ENCODE measurements at places on chromosomes 3 and 15. TPM values are rescaled to one million over a fixed set of nuclear protein-coding genes. Genes with fewer than 3 reads are reported as not detected.

GRCh38 chr3:183690402-183690995 lies 7.1 kb upstream of the YEATS2 start:
- H3K36me3 ChIP-seq, result no peaks in the 10 kb centered on the region
- no peak overlapping the region for H3K4me3 ChIP-seq
- H3K27me3 ChIP-seq, result no peaks in the 10 kb centered on the region
- no peak overlapping the region for H3K27ac ChIP-seq
- H3K4me1 ChIP-seq, result no peaks in the 10 kb centered on the region

DNA sequence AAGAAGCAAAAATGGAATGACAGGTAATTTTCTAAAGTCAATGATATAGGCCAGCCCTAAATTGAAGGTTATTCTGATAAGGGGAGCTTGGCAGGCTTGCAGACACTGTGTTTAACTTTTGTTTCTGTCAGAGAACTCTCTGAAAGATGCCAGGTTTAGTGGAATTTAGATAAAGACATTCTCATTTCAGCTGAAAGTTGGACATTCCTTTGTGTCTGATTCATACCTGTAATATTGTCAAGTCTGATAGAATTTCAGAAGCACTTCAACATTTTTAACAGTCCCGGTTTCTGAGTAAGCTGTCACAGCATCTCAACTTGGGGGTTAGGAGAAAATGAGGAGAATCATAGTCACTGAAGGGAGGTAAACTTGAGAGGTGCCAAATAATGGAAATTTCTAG lies 84.0 kb downstream of the DIPK2A start:
- peaks cover 14% of the 10 kb centered on the region for H3K4me1 ChIP-seq
- no peaks in the 10 kb centered on the region for H3K27me3 ChIP-seq
- H3K4me3 ChIP-seq, result no peak overlapping the region
- no peaks in the 10 kb centered on the region for H3K36me3 ChIP-seq

DNA sequence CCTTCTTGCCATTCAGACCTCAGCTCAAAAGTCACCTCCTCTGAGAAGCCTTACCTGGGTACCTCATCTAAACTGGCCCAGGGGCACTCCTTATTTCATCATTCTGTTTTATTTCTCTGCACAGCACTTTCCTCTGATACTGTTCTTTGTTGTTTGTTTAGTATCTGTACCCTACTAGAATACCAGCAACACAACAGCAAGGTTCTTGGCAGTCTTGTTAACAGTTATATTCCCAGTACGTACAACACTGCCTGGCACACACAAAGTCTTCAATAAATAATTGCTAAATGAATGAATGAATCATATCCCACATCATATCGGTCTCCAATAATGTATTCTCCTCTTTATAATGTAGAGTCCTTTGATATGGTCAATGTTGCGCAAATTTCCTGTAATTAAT lies 188.1 kb downstream of the FOXP1 start:
- H3K36me3 ChIP-seq, result peaks cover 6% of the 10 kb centered on the region
- no peak overlapping the region for H3K4me3 ChIP-seq
- H3K4me1 ChIP-seq, result peaks cover 31% of the 10 kb centered on the region
- peak; percentile 51 for DNase-seq
- H3K27ac ChIP-seq, result peak overlapping the region; percentile 21

DNA sequence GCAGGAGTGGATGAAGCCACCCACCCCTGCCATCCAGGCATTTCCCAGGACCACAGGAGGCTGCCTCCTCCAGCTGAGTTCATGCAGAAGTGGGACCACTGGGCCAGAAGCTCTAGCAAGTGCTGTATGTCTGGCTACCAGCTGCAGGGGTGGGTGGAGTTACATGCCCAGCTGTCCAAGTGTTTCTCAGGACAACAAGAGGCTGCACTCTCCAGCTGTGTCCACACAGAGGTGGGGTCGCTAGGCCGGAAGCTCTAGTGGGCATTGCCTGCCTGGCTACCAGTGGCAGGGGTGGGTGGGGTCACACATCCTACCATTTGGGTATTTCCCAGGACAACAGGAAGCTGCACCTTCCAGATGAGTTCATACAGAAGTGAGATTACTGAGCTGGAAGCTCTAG lies 234.0 kb upstream of the PPP2R3A start:
- H3K4me1 ChIP-seq, result no peaks in the 10 kb centered on the region
- peaks cover 16% of the 10 kb centered on the region for H3K27me3 ChIP-seq
- DNase-seq, result no peak
- H3K36me3 ChIP-seq, result no peaks in the 10 kb centered on the region
- H3K27ac ChIP-seq, result no peak overlapping the region

DNA sequence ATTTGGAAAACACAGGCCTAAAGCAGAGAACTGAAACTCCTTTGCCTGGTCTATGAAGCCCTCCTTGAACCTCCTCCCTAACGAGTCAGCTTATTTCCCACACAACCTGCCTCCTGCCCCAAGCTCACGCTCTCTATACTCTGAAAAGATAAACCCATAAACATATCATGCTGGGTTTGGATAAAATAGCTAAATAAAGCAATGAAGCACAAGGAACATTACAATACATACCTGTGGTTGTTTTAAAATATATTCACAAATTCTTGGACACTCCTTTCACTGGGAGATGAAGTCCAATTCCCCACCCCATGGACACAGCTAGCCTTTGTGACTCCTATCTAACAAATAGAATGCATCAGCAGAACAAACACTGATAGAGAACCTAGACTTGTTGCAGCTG lies 98.2 kb downstream of the PLCH1 start:
- H3K27ac ChIP-seq, result no peak overlapping the region
- no peak overlapping the region for H3K4me3 ChIP-seq
- H3K36me3 ChIP-seq, result no peaks in the 10 kb centered on the region

PCOLCE2 gene
- 3.2 TPM for total RNA-seq

DNA sequence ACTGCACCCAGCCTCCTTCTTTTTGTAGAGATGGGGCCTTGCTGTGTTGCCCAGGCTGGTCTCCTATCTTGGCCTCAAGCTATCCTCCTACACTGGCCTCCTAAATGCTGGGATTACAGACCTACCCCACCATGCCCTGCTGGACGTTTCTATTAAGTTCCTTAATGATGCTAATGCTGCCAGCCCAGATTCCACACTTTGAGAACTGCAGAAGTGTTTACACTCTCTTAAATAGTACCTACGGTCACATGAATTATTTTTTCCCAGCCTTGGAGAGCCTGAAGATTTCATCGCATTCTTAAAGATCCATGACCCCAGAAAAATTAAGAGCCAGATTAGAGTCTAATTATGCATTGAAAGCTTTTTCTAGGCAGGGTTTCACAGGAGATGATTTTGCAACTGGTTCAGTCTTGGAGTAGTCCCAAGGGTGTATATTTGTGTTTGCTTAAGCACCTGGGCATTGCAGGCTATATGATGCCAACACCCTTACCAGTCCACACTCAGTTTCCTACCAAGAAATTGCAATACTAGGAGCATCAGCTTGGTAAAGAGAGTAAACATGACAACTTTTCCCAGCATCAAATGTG lies 36.6 kb downstream of the TM4SF4 start:
- no peak for DNase-seq
- H3K4me1 ChIP-seq, result peaks cover 30% of the 10 kb centered on the region
- no peak overlapping the region for H3K27ac ChIP-seq
